ENCODE measurements at places on chromosomes 7 and 10.
A peak's percentile ranks its signal among the peaks of the same experiment; 100 is the strongest.

DNA sequence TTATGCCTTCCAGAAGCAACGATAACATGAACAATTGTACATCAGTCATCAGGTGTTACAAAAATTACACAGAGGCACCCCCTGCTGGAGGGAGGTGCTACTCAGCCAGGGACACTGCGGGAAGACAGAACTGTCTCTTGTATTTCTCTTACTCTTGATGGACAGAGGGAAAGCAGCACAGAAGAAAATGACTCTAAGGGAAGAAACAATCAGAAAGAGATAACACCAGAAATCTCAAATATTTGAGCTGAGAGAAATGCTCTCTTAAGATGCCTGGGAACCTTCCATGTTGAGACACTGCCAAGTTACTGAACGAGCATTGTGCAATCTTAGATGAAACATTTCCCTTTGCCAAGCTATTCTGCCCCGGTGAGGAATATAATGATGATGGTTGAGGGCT, 227.6 kb upstream of the NPSR1 start:
- no peak for DNase-seq

- DNase-seq = no peak
Measured at GRCh38 chr7:18689551-18689950, 194.0 kb downstream of the HDAC9 start.

DNA sequence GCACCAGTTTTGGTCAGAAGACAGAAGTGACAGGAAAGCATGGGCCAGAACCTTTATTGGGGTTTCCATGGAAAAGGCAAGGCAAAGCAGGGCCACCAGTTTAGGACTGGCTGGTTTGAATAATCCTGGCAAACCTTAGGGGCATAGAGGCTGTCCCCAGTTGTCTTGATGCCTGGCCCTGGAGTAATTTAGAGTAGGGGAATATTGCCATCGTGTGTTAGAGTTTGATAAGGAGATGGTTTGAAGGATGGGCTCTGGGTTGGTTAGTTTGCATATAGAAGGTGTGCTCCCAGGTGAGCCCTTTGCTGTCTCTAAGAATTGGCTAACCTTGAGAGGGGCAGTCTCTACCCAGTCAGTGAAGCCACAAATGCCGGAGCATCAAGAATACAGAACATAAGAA, 79.6 kb downstream of the ZNF777 start:
- no peak for DNase-seq

DNA sequence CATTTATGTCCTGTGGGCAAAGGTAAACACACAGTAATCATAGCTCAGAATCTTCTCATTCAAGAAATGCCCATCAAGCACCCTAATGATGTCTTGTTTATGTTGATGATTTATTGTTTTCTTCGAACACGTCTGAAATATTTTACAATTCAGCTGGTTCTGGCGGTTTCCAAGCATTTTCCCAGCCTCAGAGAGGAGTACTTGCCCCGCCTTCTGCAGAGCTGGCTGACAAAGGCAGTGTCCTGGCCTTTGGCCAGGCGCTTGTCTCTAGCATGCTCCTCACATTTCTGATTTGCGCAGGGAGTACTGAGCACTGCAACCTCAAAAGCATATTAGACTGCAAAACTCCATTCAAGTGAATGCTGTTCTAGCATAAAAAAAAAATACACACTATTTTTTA, 314.2 kb upstream of the GNAI1 start:
- no peak for DNase-seq

DNA sequence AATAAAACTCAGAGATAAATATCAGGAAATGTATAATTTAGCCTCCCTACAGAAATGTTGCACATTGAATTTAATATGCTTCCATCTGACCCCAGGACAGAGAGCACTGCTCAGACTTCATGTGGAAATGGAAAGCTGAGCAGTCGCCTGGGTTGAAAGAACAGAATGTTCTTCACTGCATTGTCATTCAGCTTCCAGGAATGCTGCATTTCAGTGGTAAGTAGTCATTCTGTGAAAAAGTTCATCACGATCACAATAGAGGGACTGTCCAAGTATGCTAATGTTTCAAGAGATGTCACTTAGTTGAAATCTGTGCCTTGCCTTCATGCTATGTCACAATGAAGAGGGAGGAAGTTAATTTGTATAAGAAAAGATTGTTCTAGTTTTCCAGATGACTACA, 147.3 kb downstream of the NRCAM start:
- no peak for DNase-seq

DNA sequence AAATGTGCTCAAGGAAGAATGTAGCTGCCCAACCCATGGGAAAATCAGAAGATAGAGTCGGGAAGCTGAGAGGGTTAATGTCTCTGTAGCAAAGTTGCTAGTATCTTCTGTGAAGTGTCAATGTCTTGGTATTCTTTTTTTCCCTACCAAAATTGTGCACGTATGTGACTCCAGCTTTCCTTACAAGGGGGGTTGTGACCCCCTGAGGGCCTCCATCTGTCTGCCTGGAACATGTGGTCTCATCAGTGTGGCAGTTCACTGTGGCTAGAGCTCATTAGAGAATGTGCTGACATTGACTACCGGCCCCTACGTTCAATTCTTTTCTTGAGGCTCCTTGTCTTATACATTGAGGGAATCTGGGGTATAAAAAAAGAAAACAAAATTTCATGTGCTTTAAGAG, 725.2 kb upstream of the CELF2 start:
- DNase-seq = no peak

- DNase-seq = no peak
Measured at GRCh38 chr10:129901389-129902006, 62.6 kb downstream of the EBF3 start.

- DNase-seq = no peak
Measured at GRCh38 chr10:63661347-63661746, 140.1 kb downstream of the REEP3 start.

- no peak for DNase-seq
Measured at GRCh38 chr7:64869121-64869725, 33.9 kb upstream of the ZNF273 start.

- no peak for DNase-seq
Measured at GRCh38 chr7:116089293-116089692, 58.7 kb upstream of the TFEC start.

DNA sequence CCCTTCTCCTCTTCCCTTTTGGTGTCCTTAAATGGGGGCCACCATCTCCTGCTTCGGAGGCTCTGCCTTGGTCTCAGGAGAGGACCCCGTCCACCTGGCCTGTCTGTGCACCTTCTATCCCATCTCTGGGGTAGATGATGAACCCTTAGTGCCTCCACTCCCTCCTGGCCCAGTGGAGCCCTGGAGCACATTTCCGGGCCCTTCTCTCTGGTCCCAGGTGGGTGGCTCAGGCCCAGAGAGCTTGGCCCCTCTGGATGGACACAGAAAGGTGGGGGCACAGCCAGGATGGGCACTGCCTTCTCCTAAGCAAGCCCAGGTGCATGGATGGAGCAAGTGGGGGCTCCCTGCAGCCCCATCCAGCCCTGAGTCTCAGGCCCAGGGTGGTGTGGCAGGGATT, 121.4 kb upstream of the RET start:
- DNase-seq = no peak

DNA sequence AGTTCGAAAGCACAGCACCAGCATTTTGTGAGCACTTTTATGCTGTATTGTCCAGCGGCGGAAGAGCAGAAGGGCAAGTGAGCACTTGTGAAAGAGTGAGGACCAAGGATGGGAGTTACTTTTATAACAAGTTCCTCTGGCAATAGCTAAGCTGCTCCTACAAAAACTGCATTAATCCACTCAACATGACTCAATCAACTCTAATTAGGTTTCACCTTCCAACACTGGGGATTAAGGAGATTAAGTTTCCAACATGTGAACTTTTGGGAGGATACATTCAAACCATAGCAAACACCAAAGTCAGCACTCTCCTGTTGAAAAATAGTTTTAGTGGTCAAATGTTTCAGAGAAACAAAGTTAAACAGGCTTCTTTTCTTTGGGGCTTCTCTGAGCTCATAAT, 844.5 kb downstream of the REEP3 start:
- no peak for DNase-seq

GRCh38 chr7:149422162-149422913, 38.5 kb downstream of the ZNF777 start:
- peak; percentile 39 for DNase-seq

GRCh38 chr10:48456808-48457761, 147.8 kb downstream of the ARHGAP22 start:
- no peak for DNase-seq
